ENCODE measurements at places on chromosomes 6 and 20.

- no peaks in the 10 kb centered on the region for H3K36me3 ChIP-seq
- no peaks in the 10 kb centered on the region for H3K27me3 ChIP-seq
- peaks cover 15% of the 10 kb centered on the region for H3K4me1 ChIP-seq
- H3K4me3 ChIP-seq: no peak overlapping the region
- H3K27ac ChIP-seq: no peak overlapping the region
These were observed 48.6 kb upstream of the PKHD1 start for GRCh38 chr6:52136055-52136454.

DNA sequence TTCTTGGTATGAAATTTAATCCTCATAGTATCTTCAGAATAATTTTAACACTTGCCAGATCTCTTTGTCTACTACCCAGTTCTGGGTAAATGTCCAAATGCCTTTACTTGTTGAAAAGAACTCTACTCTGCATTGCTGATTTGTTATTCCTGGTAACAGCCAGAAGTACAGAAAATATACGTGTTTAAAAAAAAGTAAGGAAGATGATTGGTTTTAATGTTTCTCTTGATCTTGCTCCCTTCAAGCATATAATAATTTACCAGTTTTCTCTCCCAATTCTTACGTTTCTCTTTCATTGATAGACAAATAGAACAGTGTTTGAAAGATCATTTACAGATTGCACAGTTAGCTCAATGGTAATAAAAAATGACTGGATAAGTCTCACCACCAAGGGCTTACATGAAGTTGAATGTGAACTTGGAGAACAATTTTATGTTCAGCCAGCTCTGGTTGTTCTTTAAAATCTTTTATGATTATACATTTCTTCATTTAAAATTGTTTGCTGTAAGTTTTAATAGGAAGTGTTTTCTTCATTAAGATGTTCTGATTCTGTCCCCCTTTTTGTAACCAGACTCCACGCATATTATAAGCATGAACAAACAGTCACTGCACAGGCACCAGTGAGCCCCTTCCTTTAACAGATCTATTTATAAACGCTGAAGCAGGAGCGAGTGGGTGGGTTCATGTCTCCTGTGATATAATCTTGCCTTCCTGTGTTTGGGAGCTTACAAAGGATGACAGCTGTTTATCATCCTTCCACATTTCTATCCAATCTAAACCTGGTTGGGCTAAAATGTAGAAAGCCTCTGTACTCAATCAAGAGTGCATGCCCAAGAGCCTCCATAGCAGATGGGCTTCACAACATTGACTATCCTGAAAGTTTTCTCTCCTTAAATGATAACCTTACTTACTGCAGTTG lies 299.5 kb downstream of the PRL start:
- H3K27ac ChIP-seq: no peak overlapping the region
- no peak for DNase-seq
- H3K4me3 ChIP-seq: no peak overlapping the region
- H3K36me3 ChIP-seq: no peaks in the 10 kb centered on the region

DNA sequence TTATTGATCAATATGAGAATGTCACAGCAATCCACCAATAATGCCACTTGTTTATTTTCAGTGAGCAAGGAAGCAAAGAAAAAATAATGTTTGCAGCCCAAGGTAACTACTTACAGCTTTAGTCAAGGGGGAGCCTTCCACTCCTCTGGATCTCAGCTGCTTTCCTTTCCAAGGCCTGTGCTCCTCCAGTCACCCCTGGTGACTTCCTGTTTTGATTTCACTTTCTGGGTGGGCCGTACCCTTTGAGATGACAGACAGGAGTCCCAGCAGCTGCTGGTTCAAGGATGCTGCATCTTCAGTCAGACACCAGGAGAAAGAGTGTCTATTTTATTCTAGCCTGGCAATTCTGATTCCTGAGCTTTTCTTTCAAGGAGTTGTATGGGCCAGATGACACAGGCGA lies 5.6 kb upstream of the VNN2 start:
- no peaks in the 10 kb centered on the region for H3K27me3 ChIP-seq
- no peak overlapping the region for H3K27ac ChIP-seq
- H3K4me3 ChIP-seq: no peak overlapping the region
- DNase-seq: peak; percentile 5
- H3K4me1 ChIP-seq: no peaks in the 10 kb centered on the region
- H3K36me3 ChIP-seq: no peaks in the 10 kb centered on the region

DNA sequence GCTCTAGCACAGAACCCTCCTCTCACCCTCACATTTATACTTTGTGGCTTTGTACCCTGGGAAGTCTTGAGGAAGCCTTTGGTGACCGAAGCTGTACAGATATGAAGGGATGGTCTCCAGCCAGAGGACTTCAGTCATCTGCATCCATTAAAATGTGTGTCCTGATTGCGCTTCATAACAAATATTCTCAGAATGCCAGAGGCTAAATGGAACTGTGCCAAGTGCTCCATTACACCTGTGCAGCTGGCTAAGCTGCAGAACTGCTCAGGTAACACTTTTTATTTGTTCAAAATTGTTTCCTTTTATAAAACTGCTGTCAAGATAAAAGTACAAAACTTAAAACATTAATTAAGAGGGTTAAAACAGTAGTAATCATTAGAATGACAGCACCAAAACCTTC lies 22.3 kb downstream of the TPBG start:
- no peak overlapping the region for H3K4me3 ChIP-seq
- no peak for DNase-seq
- no peaks in the 10 kb centered on the region for H3K36me3 ChIP-seq
- H3K4me1 ChIP-seq: peaks cover 23% of the 10 kb centered on the region

DNA sequence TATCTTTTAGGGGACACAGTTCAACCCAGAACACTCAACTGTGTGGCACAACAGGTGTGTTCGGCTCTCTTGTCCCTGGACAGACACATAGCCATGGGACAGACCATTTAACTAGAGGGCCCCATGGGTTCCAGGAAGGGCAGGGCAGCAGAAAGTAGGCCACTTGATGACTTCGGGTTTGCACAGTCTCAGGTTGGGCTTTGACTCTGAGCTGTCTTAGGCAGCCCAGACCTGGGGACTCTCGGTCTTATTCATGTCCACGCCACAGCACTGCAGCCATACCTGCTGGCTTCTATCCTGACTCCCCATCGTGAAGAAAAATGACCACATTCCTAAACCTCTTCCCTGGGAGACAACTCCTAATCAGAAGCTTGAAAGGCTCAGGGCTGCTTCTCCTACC lies 146.1 kb upstream of the AKAP12 start:
- no peaks in the 10 kb centered on the region for H3K27me3 ChIP-seq
- no peak overlapping the region for H3K4me3 ChIP-seq
- peaks cover 11% of the 10 kb centered on the region for H3K4me1 ChIP-seq
- peaks cover 4% of the 10 kb centered on the region for H3K36me3 ChIP-seq

GRCh38 chr6:31450751-31451150 lies 47.2 kb upstream of the MICB start:
- H3K36me3 ChIP-seq: no peaks in the 10 kb centered on the region
- peaks cover 5% of the 10 kb centered on the region for H3K4me1 ChIP-seq
- no peak overlapping the region for H3K4me3 ChIP-seq
- no peaks in the 10 kb centered on the region for H3K27me3 ChIP-seq

Data from GM23338 (cell line).